Fibroblast of pulmonary artery (primary cell): ENCODE measurements at places on chromosomes 4 and X.

DNA sequence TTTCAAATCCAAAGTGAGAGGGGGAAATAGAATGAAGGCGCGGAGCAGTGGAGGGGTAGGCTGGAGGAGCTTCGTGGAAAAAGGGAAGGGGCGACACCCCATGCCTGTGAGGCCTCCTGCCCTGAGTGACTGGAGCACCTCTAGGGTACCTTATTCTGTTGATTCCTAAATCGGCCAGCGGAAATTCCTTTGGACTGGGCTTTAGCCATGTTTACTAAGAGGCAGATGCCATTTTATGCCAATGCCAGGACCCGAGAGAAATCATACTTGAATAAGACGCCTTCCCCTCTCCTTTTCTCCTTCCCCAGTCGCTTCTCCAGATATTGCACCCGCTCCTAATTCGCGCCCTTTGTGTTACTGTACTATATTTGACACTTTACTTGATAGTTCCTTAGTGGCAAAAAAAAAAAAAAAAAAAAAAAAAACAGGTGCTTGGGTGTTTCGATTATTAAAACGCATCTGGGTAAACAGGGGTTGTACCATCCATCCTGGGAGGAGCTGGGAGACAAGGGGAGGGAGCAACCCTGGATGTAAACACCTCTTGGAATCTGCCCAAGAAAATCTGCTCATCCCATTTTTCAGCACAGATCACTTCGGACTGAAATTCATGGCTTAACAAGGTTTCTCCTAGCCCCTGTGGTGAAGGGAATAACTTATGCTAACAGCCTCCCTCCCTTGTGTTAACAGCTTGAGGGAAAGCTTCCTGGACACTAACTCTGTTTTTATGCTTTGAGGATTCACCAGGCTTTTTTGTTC, 1.5 kb downstream of the BMP3 start:
- DNase-seq = no peak

DNA sequence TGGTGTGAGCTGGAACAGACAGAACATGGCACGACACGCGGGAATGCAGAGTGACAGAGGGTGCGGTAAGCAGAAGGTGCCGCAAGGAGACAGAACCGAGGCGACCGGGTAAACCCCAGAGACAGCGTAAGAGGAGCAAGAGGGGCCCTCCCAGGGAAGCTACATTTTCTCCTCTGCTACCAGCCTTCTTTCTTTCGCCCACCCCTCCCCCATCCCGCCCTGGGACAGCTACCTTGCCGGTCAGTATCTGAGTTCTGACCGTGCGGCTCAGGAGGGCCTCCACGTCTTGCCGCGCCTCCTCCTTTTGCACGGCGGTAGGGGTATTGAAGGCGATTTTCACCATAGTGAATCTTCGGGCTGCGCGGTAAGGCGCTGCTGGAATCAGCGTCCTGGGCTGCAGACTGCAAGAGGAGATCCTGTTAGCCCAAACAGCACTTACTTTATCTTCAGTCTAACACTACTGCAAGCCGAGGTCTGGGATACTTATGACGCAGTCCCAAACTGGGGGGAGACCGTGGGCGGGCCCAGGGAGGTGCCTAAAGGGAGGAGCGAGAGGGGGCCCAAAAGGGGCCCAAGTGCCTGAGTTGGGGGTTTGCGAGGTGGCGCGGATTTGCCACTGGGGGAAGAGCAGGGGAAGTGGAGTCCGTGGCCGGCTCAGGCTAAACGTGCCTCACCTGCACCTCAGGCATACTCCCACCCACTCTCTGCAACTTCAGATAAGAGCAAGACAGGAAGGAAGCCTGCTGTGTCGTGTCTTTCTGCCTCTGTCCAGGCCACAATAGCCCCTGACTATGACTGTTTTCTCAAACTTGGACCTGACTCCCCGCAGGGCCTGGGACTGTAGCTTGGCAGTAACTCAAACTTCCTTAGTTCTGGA, at the start of gene ITM2A:
TSS of gene ITM2A (minus strand) at position 462 of the 877 bp plus-strand sequence. CDS start at position 343, 119 bp downstream.
- peak; percentile 7 for DNase-seq

- DNase-seq = no peak
Observed at GRCh38 chr4:71290476-71290875, 48.3 kb upstream of the SLC4A4 start.

GRCh38 chr4:120724656-120725055, 197.9 kb downstream of the PRDM5 start:
- no peak for DNase-seq

GRCh38 chr4:110769578-110769977, 146.7 kb upstream of the PITX2 start:
- DNase-seq = no peak

DNA sequence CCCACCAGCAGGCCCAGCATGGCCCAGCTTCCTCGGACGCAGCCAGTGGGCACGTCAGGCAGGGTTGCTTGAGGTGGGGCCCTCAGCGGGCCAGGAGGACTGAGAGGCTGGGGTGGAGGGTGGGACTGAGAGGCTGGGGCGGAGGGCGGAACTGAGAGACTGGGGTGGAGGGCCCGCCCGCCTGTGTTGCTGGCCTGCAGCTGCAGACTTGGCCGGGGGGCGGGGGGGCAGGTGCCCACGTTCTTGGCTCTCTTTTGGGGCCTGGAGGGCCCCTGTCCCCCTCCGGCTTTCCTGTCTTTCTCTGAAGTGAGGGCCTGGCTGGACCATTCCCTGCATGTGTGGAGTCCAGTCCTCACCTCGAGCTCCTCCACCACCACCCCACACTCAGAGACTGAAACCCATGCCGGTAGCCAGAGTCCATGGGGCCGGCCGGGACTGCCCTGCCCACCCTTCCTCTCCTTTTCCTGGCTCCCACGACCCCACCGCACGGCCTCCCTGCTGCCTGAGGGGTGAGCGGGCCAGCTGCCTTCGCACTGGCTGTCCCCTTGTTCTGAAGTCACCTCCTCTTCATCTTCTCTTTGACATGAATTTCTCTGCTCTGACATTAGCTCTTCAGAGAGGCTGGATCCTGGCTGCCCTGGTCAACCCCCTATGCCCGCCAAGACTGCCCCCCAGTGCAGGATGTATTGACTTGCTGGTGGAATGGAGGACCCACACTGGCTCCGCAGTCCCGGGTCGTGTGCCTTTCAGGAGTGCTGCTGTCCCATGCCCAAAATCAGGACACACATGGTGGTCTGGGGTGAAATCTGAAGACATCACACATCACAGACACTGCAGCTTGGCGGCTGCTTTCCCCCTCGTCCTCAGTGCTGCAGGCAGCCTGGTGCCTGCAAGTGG, 10.1 kb upstream of the NKX1-1 start:
- DNase-seq = no peak

DNA sequence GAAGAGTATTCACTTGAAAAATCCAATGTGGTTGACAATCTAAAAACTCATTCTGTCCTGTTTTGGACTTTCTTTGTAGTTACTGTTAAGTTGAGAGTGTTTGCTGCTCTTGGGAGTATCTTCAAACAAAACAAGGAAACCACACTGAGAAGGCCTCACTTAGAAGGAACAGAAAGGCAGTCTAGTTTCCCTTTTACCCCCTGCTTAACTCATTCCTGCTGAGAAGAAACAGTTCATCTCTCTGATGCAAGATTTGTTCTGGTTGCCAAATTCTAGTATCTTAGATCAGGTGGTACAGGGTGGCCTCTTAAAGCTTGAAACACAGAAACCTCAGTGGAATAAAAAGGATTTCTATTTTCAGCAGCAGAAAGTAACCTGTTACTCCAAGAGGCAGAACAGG, 41.4 kb downstream of the GUCY2F start:
- DNase-seq = peak; percentile 4

DNA sequence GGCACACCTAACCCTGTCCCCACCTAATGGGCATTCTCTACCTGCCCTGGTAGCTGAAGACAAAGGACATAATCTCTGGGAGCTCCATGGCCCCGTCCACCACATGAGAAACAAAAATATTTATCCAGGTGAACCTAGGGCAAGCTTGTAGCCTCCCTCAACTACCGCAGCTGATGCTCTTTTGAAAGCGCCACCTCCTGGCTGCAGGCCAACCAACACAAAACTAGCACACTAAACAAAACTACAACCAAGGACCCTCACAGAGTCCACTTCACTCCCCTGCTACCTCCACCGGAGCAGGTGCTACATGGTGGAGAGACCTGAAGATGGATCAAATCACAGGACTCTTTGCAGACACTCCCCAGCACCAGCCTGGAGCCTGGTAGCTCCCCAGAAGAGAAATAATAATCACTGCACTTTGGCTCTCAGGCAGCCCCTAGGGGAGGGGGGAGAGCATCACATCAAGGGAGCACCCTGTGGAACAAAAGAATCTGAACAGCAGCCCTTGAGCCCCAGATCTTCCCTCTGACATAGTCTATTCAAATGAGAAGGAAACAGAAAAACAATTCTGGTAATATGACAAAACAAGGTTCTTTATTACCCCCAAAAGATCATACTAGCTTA, 111.3 kb upstream of the ATP8A1 start:
- DNase-seq = no peak

DNA sequence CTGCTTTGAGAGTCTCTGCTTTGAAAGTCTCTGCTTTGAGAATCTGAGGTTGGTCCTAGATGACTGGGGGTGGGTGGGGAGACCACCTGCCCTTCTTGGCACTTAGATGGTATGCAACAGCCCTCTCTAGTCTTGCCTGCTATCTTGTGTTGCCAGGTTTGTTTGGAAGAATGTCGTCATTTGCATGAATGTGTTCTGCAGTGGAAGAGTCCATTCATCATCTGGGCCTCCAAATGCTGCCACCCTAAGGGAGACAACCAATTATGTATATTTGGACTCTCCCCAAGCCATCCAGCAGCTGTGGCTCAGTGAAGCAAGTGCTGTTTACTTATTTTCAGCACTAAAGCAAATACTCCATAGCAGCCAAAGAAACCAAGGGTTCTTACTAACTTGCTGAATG, 44.6 kb upstream of the TRPC5OS start:
- no peak for DNase-seq

GRCh38 chr4:42610941-42611340, 46.0 kb downstream of the ATP8A1 start:
- DNase-seq = no peak

- peak; percentile 5 for DNase-seq
Observed at GRCh38 chr4:54719378-54719777, 61.6 kb downstream of the KIT start.

DNA sequence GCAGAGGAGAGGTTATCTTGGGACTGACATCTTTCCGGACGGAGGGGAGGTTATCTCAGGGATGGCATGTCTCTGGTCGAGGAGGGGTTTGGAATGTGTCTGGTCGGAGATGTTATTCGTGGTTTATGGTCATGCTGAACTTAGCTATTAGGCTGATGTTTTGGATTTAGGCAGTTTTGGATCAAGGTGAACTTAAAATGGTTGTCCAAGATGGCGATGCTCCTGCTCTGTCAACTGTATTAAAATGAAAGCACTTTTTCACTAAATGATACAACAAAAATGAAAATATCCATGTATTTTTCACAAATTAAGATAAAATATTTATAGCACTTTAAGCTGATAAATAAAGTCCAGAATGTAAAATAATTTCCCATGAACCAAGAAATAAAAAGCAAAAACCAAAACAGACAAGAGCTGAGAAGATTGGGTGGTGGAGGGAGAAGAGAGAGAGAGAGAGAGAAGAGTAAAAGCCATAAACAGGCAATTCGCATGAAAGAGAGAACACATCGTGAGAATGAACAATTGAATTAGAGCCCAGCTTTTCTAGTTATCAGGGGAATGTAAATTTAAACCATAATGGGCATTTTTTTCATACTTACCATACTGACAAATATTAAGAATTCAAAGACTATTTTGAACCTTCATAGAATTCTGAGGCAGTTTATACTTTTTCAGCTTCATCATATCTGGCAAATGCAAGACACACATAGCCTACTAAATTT, 2236.0 kb upstream of the AGA start:
- DNase-seq = no peak

DNA sequence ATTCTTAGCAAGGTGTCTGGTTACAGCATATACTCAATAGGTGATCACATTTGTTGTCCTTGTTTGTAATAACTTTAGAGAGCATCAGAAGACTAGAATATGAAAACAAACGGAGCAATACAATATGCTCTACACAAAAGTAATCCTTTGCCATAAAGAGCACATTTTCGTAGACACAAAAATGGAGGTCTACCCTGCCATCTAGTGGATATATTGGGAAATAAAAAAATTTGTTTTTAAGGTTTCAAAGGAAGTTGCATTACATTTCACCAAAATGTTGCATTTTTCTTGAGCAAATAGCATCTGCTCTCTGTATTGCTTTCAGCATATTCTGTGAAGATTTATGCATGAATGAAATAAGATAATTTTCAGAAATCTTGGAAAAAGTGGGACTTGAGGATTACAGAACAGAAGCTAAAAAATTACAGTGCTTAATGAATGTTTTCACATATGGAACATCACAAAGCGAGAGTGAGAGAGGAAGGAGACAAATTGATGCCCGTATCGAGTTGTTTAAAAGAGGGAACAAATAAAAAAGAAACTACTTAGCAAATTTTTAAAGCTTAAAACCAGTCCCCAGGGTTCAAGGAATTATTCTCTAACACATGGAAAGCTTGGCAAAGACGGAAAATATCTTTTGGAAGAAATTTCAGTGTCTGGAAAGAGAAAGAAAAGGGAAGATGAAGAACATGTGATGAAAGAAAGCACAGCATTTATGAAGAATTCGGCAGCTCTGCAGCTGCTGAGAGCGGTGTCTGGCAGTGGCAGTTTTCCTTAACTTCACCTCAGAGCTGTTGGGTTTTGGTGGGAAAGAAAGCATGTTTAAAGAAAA, 390.1 kb downstream of the ANKRD50 start:
- DNase-seq = peak; percentile 78

DNA sequence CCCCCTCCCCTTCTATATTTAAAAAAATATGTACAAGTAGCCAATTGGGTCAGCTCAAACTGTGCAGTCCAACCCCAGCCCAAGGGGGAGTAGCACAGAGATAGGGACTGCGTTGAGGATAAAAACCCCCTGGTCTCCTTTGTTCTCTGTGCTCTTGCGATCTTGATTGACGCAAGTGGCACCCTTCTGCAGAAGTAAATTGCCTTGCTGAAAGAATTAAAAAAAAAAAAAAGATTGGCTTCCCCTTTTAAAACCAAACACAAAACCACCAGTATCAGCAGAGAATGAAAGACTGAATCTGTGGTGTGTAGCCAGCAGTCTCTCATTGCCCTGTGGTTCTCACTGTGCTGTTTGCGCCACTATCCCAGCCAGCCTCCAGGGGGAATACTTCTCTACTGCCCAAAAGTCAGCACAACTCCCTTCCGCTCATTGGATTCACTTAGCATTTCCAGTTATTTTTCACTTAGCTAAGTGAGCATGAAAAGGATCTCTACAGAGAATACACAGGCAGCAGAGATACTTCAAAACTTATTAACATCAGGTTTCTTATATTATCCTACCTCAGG, 29.7 kb downstream of the MANBA start:
- no peak for DNase-seq

- peak; percentile 25 for DNase-seq
Observed at GRCh38 chrX:134821901-134822300, 163.6 kb upstream of the PLAC1 start.

- peak; percentile 69 for DNase-seq
Observed at GRCh38 chr4:41176340-41176739, 38.0 kb downstream of the APBB2 start.

DNA sequence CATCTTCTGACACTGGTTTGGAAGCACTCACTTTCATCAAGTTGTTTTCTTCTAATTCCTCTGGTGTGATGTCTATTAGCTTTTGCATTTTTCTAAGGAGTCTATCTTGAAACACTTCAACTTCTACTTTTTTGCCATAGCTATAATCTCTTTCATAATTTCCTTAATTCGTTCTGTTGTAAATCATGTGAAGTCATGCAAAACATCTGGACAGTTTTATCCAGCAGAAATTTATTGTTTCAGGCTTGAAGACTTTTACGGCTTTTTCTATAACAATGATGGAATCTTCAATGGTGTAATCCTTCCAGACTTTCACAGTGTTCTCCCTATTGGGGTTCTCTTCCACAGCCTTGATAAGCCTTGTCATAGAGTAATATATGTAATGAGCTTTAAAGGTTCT, 74.9 kb upstream of the PABPC4L start:
- DNase-seq = no peak
